ENCODE measurements at places on chromosomes 11 and 22. TPM values are rescaled to one million over a fixed set of nuclear protein-coding genes. Genes with fewer than 3 reads are reported as not detected.

GRCh38 chr11:65488273-65489034 is 10.4 kb upstream of the MALAT1 start:
- no peak for DNase-seq
- H3K4me1 ChIP-seq = peaks cover 24% of the 10 kb centered on the region
- no peak overlapping the region for H3K4me3 ChIP-seq
- peaks cover 4% of the 10 kb centered on the region for H3K27me3 ChIP-seq
- H3K27ac ChIP-seq = peak overlapping the region; percentile 56
- H3K36me3 ChIP-seq = no peaks in the 10 kb centered on the region

- H3K36me3 ChIP-seq = no peaks in the 10 kb centered on the region
- H3K4me3 ChIP-seq = no peak overlapping the region
- no peak overlapping the region for H3K27ac ChIP-seq
- peaks cover 2% of the 10 kb centered on the region for H3K4me1 ChIP-seq
- peaks cover 2% of the 10 kb centered on the region for H3K27me3 ChIP-seq
These were observed 22.1 kb downstream of the PDE2A start for GRCh38 chr11:72652133-72652532.

GRCh38 chr11:82944198-82944597 is 42.7 kb downstream of the DDIAS start:
- H3K27me3 ChIP-seq = no peaks in the 10 kb centered on the region
- H3K4me3 ChIP-seq = no peak overlapping the region
- H3K36me3 ChIP-seq = peaks cover 19% of the 10 kb centered on the region
- peaks cover 6% of the 10 kb centered on the region for H3K4me1 ChIP-seq
- no peak for DNase-seq

The OR8G5 gene
- total RNA-seq = not detected

- H3K36me3 ChIP-seq = no peaks in the 10 kb centered on the region
- peaks cover 22% of the 10 kb centered on the region for H3K27me3 ChIP-seq
- H3K27ac ChIP-seq = no peak overlapping the region
- no peak overlapping the region for H3K4me3 ChIP-seq
- DNase-seq = no peak
- peaks cover 19% of the 10 kb centered on the region for H3K4me1 ChIP-seq
These were observed 28.7 kb downstream of the ZNRF3 start for GRCh38 chr22:28911777-28912669.

DNA sequence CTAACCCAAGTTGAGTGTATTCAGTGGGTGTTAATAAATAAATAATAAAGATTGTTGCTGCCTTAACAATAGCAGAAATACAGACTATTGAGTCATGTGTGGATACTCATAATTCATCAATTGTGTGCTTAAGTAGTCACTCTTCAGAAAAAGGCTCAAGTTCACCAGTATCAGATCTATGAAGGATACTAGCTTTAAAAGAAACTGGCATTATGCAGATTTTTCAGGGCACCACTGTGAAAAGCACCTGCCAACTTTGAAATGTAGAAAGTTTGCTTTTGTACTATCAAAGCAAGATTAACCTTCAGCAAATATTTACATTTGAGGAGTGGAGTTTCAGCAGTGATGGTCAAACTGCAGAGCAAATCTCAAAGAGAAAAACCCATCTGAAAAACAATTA is 20.1 kb upstream of the SYTL2 start:
- no peak overlapping the region for H3K4me3 ChIP-seq
- peaks cover 2% of the 10 kb centered on the region for H3K27me3 ChIP-seq
- DNase-seq = no peak
- no peaks in the 10 kb centered on the region for H3K36me3 ChIP-seq
- no peak overlapping the region for H3K27ac ChIP-seq

Data from activated naive CD8-positive, alpha-beta T cell treated with anti-CD3 and anti-CD28 coated beads, Interleukin-2, amount 10 ng/mL, durations not matched to agents 7 days and 5 days (primary cell).